ENCODE measurements at places on chromosomes 4 and X. TPM values are rescaled to one million over a fixed set of nuclear protein-coding genes. Genes with fewer than 3 reads are reported as not detected.

- no peak for DNase-seq
Observed at GRCh38 chrX:96692454-96692853, 7.8 kb downstream of the DIAPH2 start.

DNA sequence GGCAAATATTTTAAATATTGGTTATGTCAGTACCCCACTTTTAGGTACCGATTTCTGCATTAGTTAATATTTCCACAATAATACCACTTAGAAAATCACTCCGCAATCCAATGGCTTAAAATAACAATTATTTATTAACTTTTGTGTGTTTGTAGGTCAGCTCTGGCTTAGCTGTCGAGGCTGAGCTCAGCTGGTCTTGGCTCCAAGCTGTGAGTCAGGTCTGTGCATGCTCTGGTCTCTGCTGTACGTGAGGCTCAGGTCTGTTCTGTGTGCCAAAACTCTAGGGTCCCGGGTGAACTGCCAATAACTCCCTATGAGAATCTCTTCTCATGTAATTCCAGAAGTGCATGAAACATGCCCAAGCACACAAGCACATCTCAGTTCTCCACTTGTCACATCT is 245.8 kb upstream of the GK2 start:
- no peak for DNase-seq

DNA sequence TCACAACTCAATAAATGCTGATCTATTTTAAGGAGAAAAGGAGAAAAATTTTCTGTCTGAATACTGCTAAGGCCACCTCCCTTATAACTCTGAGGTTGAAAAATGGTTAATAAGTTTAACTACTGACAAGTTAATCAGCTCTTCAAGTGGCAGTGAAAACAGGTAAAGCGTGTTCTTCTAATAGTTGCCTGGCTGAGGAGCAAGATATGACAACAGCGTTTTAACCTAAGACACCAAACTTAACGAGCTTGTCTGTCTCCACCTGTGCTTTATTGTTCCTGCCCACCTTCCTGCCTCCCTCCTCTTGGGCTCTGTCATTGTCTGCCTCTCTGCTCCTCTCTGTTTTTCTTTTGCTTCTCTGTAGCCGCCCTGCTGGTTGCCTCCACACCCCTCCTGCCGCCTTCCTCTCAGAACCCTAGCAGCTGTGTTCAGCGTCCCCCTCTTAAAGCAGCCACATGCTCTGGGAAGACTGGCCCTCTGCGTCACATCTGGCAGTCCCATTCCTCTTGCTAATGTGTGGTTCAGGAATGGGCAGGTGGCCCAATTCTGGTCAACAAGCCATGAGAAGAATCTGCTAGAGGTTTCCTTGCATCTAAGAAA is 4.3 kb upstream of the TSPAN5 start:
- DNase-seq = peak; percentile 9

DNA sequence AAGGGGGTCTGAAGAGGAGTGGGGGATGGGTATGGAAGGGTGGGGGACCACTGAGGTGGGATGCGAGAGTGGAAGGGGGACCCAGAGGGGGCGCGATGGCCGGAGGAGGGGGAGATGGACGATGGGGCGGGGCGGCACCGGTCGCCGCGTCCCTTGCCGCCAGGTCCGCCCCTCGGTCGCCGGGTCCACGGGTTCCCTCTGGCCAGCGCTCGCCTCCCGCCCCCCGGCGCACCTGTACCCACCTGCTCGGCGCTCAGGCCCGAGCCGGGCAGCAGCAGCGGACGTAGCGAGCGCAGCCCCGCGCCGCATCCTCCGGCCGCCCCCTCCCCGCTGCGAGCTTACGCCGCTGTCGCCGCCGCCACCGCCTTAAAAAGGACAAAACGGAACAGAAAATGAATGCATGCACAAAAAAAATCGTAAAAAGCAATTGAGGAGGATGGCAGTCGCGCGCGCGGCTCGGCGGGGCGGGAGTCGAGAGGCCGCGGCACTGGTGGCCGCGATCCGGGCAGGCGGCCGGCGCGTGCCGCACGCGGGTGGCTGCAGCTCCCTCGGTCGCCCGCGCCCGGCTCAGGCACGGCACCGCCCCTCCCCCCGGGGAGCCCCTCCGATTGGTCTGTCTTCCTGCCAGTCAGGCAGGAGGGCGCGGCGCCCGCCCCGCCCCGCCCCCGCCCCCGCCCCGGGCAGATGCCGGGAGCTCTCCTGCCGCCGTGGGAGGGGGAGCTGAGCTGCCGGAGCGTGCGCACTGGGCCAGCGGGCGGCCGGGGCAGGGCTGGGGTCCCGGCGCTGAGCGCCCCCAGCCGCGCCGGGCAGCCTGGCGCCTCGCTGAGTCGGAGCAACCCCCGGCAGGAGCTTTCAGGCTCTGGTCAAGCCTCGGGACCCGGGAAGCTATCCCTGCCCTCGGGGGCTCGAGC is at the start of gene JAKMIP1:
Gene JAKMIP1 (minus strand): TSS at position 539 of the 911 bp plus-strand sequence. CDS start 87,699 bp downstream, outside the sequence.
- peak; percentile 57 for DNase-seq

- DNase-seq = no peak
Observed at GRCh38 chr4:148442832-148443511, 758 bp upstream of the NR3C2 start.

DNA sequence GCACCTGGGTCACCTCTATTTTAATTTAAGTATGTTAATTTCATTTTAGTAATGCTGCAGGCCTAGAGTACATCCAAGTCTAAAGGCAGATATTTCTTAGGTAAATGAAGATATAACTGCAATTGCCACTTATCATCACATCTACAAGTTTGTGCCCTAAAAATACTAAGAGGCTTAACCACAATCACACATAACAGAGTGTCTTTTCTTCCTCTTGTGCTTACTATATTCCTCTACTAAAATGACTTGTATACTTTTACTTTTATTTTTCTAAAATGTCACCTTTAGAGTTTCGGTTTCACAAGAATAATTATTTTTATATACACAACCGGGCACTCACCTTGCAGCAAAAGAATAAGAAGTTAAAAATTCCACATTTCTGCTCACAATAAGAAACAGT is 77.9 kb downstream of the EFHC2 start:
- no peak for DNase-seq

DNA sequence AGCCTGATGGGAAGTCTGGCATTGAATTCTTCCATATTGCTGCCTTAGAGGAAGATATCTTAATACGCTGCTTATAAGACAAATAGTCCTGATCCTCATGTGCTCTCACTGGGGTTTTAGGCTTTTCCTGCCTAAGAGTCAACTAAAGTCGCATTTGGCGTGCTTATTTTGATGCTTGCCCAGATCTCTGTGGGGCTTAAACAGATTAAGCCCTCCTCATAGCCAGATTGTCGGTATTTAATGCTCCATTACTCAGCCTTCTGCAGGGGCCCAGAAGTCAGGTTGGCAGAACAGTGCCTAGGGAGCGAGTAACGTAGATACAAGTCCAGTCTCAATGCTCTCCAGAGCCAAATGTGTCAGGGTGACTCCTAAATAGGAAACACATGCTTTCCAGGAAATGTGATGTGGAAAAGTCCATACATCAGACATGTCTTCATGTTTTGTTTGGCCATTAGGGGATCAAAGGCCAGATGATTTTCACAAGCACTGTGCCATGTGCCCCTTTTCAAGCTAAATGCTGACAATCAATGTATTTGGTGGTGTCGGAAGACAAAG is 262.8 kb downstream of the PRDM5 start:
- no peak for DNase-seq

DNA sequence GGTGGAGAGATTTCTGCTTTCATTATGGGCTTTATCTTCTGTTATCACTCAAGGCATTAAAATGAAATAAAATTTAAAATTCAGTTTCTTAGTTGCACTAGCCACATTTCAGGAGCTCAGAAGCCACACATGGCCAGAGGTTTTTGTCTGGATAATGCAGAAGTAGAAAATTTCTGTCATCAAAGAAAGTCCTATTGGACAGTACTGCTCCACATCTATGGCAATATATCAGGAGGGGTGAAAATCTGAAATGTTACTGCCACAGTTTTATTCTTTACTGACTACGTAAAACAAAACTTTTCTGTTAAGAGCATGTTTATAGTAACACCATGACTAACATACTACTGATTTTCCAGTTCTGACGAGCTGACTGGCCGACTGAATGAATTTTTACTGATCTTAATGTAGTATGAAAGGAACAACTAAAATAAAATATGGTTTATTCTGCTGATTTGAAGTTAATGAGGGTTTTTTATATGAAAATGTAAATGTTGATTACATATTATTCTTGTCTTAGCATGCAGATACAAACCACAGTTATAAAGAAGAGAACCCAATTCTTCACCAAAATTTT is 264.0 kb upstream of the HAND2 start:
- no peak for DNase-seq

GRCh38 chr4:102139132-102139573 is 206.1 kb downstream of the SLC39A8 start:
- DNase-seq = no peak

- DNase-seq = no peak
Observed at GRCh38 chrX:25343060-25343459, 327.3 kb upstream of the ARX start.

DNA sequence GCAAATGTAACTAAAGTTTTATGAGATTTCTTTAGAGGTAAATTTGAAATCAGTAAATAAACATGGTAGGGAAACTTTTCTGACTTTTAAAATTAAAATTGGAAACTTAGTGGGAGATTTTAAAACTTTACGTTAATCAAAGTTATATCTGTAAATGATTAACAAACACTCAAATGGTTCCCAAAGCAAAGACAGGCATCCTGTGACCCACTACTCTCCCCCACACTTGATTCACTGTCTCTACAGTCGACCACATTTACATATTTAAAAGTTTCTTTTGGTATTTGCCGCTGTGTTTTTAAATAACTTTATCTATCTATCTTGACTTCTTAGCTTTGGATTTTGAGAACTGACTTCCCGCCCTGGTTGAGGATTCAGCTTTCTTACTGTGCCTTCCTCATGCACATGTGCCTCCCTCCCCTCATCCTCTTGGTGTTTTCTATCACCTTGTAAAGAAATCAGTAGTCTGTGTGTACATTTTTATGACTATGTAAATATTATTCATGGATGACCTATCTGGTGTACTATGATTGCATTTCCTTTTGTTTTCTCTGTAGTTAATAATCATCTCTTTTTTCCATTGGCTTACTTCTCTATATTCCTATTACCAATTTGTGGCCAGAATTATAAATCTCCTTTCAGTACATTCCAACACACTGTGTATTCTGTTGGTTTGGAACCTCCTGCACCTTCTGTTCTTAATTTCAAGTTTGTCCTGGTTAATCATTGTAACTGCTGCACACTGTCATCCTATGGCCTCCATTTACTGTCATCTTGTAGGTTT is 72.6 kb downstream of the WWC2 start:
- no peak for DNase-seq

GRCh38 chrX:151386838-151387459 is 10.1 kb upstream of the VMA21 start:
- peak; percentile 13 for DNase-seq

- no peak for DNase-seq
Observed at GRCh38 chrX:119062750-119063374, 9.9 kb upstream of the CT47C1 start.

- DNase-seq = no peak
Observed at GRCh38 chrX:19552793-19553192, 37.5 kb upstream of the MAP3K15 start.

GRCh38 chrX:149453906-149454822 is 50.9 kb downstream of the IDS start:
- DNase-seq = no peak

DNA sequence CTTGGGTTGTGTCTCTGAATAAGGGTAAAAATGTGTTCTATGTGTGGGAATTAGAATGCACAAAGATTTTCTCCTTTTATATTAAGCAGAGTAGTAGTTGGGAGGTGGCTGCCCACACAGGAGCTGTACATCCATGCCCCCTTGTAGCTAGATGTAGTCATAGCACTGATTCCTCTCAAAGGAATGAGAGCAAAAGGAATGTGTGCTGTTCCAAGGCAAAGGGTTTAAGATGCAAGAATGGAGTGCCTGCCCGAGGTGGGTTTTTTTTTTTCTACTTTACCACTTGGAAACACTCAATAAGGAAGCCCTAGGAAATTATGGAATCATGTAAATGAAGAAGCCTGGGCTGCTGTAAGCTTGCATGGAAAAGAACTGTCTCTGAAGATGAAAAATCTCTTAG is 2183.2 kb upstream of the AGA start:
- no peak for DNase-seq

DNA sequence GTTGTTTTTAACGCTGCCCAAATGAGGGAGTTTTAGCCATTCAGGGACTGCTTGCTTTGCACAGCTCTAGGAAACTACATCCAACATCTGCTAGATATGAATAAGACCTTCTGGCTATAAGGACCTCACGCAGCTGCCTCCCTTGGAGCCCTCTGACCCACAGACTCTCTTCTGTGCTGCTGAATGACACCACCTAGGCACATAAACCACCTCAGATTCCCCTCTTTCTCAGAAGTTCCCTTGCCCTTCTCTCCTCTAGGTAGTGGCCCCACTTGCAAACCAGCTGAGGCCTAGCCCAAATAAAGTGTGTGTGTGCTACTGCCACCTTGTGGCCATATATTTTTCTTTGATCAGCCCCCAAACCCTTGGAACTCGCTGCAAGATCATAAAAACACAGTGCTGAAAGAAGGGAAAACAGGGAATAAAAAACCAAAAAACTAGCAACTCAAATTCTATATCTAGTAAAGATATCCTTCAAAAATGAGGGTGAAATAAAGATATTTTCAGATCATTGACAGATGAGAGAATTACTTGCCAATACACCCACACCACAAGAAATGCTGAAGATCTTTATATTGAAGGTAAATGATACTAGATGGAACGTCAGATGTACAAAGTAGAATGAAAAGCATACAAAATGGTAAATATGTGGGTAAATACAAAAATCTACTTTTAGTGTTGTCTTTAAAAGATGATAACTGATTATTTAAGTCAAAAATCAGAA is 265.9 kb downstream of the ADAMTS3 start:
- DNase-seq = peak; percentile 25

- no peak for DNase-seq
Observed at GRCh38 chrX:103329991-103330390, at the start of gene TCEAL7. TSS of gene TCEAL7 (plus strand) at chrX:103330239. CDS start at chrX:103331404, 1,165 bp downstream.

GRCh38 chr4:5976921-5977320 is 41.3 kb downstream of the C4orf50 start:
- no peak for DNase-seq

Gene DCAF8L2
- total RNA-seq = not detected

Gene L1CAM
- total RNA-seq = 3.7 TPM

Gene ZIC3
- not detected for total RNA-seq

Gene RAB41
- total RNA-seq = not detected

Gene SLC6A14
- 0.31 TPM for total RNA-seq

Gene EVC2
- total RNA-seq = 1.4 TPM

Gene F11
- total RNA-seq = not detected

Gene MSL3
- total RNA-seq = 16.6 TPM
